ENCODE measurements at places on chromosomes 12 and 14.

- no peak for DNase-seq
These were observed 119.5 kb downstream of the VEZT start for GRCh38 chr12:95337146-95337545.

- peak; percentile 29 for DNase-seq
These were observed 171.9 kb downstream of the RGS6 start for GRCh38 chr14:72104011-72104613.

- no peak for DNase-seq
These were observed 353.9 kb downstream of the DUSP6 start for GRCh38 chr12:88998421-88998820.

DNA sequence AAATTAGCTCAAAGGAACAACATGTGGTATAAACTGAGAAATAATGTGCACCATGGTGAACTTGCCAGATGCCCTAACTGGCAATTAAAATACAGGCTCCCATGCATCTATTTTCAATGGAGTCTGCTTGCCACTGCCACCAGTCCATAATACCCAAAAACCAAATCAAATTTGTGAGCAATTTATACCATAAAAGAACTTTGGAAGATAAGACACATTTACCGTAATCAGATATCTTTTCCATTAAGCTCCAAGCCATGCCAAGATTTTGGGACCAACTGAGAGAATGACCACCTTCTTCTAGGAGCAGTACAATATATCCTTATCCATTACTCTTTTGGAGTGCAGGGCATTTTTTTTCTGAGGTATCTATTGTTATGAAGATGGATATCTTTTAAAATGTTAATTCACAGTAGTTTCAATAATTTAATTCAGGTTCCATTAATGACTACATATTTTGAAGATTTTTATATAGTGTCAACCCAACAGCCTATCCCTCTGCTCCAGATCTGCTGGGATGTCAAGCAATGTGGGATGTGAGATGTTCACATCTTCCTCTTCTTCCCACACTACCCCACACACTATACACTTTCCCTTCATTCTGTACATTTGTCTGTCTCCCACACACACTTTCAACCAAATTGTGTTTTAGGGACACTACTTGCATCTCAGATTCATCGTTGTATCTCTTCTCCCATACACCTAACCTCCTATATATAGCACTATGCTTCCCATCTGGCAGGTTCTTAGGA lies 53.3 kb downstream of the KIF21A start:
- no peak for DNase-seq

GRCh38 chr12:4864575-4864974 lies 45.1 kb upstream of the KCNA1 start:
- DNase-seq = no peak

GRCh38 chr14:51725061-51725460 lies 73.4 kb downstream of the FRMD6 start:
- no peak for DNase-seq

- DNase-seq = no peak
These were observed 98.7 kb downstream of the BBS10 start for GRCh38 chr12:76249501-76249900.

DNA sequence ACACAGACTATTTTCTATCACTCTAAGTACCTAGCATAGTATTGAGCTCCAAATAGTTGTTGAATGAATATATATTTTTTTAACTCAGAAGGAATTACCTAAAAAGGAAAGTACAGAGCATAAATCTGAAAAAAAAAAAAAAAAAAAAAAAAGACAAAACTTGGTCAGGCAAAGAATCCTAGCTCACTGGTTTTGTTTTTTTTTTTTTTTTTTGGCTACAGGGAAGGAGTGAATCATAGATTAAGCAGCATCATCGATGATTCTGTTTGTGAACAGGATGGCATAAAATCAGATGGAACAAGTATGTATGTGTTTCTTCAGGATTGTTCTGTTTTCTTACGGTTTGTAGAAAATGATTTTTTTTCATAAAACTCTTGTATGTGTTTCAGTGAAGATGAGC lies 66.1 kb upstream of the BCAT1 start:
- DNase-seq = no peak

- DNase-seq = no peak
These were observed 90.7 kb upstream of the MYL2 start for GRCh38 chr12:111010916-111011657.

DNA sequence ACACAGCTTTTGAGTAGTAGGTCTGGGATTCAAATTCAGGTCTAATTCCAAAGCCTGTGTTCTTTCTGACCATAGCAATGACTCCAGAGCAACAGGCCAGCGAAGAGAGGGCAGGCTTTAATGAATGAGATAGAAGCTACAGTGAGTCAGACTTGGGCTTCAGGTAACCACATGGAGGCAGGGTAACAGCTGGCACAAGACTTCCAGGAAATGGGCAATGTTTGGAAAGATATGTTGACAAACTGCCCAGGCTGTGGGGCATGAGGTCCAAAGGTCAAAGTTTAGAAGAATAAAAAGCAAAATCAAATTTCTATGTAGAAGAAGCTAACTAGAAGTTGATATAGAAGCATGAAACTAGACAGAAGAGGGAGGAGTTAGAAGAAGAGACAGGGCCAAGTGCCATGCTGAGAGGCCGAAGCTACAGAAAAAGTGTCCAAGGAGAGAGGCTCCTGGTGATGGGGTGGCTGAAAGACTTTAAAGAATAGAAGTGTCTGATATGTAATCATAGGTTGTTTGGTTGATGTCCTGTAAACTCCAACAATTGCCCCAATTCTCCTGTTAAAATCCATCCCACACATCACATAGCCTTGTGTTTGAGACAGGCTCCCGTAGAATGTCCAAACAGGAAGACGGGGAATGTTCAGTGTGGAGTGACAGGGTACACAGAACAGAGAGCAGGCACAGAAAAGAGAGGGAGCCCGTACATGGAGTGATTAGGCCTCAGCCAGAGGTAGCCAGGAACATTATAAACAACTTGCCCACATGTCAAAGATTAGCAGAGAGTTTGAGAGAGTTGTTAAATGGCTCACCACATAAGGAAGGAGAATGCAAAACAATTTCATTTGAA lies 384.7 kb downstream of the CCDC91 start:
- DNase-seq = no peak

DNA sequence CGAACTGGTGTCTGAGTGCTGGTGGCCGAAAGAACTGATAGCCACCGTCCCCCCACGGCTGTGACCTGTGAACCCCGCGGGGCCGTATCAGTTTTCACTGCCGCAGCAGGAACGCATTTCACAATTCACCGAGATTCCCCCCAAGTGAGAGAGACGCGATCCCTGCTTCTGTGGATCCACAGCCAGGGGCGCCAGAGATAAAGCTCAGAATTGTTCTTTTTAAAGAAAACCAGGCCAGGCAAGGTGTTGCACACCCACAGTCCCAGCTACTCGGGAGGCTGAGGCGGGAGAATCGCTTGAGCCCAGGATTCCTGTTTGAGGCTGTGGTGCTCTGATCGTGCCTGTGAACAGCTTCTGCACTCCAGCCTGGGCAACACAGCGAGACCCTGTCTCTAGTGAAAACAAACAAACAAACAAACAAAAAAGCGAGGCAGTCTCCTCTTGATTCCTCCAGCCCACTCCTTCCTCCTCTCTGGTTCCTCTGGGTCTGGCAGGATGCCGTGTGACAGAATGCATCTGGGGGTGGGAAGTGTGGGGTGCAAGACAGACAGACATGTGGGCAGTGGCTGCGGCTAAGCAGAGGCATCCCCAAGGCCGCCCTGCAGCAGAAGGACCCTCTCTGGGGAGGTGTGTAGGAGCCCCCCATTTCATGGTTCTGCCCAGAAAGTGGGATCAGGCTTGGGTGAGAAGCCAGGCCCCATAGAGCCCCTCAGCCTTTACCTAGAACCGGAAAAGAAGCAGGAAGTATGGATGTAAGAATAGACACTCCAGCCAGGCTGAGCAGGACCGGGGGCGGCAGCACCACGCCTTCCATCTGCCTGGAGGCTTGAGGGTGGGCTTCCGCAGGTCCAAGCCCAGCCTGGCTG lies 39.2 kb upstream of the PPP1R13B start:
- no peak for DNase-seq

GRCh38 chr14:59585891-59586554 lies 9.4 kb upstream of the CCDC175 start:
- DNase-seq = no peak

- no peak for DNase-seq
These were observed 9.2 kb downstream of the CABP1 start for GRCh38 chr12:120649442-120650232.

GRCh38 chr14:29999013-29999539 lies 71.4 kb upstream of the PRKD1 start:
- DNase-seq = no peak

GRCh38 chr14:85625925-85626585 lies 96.1 kb downstream of the FLRT2 start:
- DNase-seq = no peak

- DNase-seq = no peak
These were observed 58.9 kb downstream of the CCDC88C start for GRCh38 chr14:91358654-91359220.

DNA sequence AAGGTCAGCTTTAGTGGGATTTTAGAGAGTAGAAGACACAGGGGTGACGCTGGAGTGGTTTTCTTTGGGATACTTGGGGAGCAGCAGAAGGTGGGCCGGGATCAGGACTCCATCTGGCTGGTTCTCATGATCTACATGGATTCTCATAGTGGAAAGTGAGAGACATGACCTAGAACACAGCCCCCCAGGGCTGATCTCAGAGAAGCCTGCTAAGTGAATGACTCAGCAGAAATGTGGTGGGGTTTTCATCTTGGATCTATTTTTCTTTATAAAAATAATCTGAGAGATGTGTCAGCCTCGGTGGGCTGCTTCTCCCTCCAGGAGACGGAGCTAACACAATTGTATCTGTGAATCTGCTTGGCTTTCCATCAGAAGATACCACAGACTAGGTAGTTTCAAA lies 484.4 kb downstream of the TMEM121 start:
- DNase-seq = no peak

- no peak for DNase-seq
These were observed 136.5 kb upstream of the IFNG-AS1 start for GRCh38 chr12:67852701-67853100.

DNA sequence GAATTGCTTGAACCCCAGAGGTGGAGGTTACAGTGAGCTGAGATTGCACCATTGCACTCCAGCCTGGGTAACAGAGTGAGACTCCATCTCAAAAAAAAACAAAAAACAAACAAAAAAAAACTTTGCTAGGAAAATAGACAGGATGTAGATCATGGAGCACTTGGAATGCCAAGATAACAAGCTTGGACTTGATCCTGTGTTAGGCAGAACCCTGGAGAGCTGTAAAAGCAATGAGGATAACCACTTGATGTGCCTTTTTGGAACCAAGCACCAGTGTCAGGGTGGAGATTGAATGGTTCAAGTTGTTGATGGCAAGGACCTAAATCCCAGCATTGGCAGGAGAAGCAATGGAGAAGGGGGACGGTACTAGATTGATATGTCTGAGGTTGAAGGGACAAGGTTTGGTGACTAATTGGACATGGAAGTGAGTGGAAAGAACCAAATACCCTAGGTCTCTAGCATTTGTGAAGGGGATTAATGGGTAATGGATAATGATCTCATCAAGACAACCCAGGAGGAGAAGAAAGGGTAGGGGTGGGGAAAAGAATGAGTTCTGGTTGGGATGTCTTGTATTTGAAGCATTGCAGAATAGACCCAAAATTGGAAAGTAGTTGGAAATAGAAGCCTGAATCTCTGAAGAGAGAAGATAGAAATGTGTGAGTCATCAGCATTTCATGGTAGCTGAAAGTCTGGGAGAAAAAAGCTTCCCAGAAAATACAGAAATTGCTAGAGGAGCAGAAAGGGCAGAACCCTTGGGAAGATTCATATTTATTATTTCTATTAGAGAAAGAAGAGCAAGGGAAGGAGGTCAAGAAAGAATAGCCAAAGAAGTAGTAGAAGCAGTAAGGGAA lies 176.7 kb downstream of the NUAK1 start:
- DNase-seq = no peak
